GM19239 (cell line): ENCODE measurements at places on chromosomes 3 and 15.
A peak's percentile ranks its signal among the peaks of the same experiment; 100 is the strongest.

- no peak for DNase-seq
Observed at GRCh38 chr3:185225080-185225479, 28.8 kb downstream of the EHHADH start.

GRCh38 chr15:65981837-65982626 is 112.7 kb downstream of the RAB11A start:
- DNase-seq: peak; percentile 64

- no peak for DNase-seq
Observed at GRCh38 chr3:51156147-51156546, 228.9 kb upstream of the MANF start.

DNA sequence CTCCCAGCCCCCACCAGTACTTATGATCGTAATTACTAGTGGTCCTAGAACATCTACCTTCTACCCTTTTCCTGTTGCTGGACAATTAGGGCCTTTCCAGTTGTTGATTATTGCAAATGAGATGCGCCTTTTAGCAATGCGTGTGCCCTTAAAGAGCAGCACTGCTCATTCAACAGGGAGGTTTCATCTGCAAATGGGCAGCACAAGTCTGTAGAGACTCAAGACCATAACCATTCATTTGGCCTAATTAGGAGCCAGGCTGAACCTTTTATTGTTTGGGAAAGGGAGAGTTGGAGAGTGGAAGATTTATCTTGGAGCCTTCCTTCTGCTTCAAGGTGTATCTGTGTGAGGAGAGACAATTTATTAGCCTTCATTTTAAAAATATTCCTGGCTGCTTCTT is 42.3 kb downstream of the BOC start:
- no peak for DNase-seq

GRCh38 chr3:135141160-135141559 is 346.1 kb downstream of the EPHB1 start:
- DNase-seq: no peak

GRCh38 chr3:46861605-46862368 is 1.5 kb downstream of the MYL3 start:
- DNase-seq: no peak

DNA sequence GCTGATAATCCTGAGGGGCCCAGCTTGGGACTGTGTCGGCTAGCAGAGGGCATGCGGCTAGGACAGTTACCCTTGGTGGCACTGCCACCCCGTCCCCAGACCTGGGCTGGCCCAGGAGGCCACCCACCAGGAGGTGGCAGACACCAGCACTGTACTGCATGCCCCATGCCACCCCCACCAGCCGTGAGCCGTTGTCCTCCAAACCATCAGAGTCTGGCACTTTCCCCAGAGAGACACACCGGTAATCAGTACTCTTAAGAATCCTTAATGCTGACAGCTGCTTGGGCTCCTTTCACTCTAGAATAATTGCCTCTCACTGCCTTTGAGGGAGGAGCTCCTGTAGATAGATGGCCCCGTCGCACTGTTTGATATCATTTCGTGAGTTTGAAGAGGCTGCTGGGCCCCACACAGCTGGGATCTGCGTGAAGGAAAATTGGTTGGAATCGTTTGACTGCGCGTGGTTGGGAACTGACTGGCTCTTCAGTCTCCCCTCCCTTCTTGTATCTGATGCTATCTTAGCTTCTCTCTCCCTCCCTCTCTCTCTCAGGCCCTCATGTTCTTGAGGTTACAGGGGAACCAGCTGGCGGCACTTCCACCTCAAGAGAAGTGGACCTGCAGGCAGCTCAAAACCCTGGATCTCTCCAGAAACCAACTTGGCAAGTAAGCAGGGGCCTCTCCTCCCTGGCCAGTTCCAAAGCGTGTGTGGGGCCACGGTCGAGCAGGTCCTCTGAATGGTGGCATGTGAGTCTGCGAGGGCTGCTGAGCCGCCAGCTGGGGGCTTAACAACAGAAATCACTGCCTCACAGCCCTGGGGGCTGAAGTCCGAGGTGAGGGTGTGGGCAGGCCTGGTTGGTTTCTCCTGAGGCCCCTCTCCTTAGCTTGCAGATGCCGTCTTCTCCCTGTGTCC is 94.9 kb downstream of the LRRK1 start:
- no peak for DNase-seq

GRCh38 chr3:105944276-105944675 is 75.5 kb upstream of the CBLB start:
- no peak for DNase-seq

- DNase-seq: no peak
Observed at GRCh38 chr15:93705753-93706455, 525.5 kb upstream of the MCTP2 start.

GRCh38 chr3:10806006-10806405 is 10.0 kb upstream of the SLC6A11 start:
- no peak for DNase-seq

DNA sequence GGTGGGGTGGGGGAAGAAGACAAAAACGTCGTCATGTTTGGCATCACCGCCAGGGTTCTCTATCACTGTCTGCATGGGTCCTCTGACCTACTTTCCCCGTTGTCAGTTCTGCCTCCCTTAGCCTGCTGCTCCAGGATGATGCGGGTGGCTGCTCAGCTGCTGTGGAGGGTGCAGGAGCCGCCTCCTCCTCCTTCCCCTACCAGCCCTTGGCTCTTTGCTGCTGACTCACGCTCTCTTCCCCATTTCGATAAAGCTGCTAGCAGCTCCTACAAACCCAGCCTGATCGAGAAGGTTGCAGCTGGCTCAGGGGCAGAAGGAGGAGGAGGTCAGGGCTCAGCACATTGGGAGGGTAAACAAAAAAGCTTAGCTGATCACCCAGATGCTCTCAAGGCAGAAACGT is 49.5 kb upstream of the SEC13 start:
- DNase-seq: no peak

DNA sequence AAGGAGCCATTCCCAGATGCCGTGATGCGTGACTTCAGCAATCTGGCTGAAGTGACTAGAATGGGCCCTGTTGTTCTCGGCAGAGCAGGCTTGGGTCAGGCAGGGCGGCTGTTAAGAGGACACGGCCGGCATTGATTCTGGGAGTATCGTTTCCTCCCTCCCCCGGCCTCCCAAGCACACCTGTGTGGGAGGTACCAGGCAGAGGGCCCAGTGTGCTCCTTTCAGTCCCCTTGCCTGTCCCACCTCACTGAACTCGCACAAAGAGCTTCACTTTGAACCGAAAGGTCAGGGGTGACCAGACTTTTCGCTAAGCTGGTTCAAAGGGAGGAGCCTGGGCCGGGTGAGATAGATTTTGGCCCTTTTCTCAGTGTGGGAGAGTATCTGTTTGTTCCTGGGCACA is 92.7 kb downstream of the CEMIP start:
- DNase-seq: no peak

DNA sequence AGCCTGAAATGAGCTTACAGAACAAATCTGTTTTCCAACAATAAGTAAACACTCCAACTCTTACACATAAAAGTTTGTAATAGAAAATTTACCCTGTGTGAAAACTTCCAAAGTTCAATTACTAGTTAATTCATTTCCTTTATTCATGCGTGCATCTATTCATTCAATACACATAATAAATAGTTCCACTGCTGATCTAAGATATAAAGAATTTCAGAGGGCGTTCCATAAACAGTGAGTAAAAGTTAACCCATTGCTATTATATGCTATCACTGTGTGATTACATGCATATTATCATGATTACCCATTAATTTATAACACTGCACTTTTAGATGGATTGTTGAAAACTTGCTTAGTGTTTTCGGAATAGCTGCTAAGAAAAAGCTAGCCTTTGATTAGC is 36.2 kb upstream of the CFAP20DC start:
- DNase-seq: no peak

- DNase-seq: no peak
Observed at GRCh38 chr15:101410612-101411011, 78.9 kb downstream of the PCSK6 start.

DNA sequence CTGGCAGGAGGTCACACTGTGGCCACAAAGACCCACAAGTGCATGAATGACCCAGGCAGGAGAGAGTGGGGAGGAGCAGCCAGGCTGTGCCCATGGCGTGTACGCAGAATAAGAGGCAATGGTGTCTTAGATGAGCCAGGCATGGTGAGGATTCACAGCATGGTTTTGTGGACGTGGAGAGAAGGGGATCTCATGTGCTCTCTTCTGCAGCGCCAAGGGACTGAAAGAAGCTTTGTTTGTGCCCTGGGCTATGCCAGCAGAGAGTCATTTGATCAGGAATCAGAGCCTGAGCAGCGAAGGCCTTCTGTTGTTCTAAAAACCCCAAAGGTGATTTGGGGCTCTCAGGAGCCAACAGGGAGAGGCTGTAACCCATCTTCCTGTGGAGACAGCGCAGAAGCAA is 18.7 kb upstream of the RPP14 start:
- no peak for DNase-seq

DNA sequence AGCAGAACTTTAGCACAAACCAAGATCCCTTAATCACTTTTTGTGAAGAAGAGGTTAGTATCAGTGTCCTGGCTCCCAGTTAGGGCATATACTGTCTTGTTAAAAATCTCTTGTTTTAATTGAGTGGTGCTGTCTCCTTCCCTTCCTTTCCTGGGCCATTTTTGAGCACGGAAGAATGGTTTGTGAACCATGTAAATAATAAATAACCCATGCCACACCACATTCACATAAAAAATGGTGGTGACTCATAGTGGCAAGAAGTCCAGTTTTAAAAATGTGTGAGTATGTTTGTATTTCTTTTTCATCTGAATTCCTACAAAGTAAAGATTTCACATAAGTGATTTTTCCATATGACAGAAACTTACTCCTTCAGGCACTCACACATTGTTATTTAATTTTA is 59.1 kb upstream of the SPRED1 start:
- no peak for DNase-seq

- no peak for DNase-seq
Observed at GRCh38 chr15:54033869-54034458, 55.7 kb downstream of the UNC13C start.

DNA sequence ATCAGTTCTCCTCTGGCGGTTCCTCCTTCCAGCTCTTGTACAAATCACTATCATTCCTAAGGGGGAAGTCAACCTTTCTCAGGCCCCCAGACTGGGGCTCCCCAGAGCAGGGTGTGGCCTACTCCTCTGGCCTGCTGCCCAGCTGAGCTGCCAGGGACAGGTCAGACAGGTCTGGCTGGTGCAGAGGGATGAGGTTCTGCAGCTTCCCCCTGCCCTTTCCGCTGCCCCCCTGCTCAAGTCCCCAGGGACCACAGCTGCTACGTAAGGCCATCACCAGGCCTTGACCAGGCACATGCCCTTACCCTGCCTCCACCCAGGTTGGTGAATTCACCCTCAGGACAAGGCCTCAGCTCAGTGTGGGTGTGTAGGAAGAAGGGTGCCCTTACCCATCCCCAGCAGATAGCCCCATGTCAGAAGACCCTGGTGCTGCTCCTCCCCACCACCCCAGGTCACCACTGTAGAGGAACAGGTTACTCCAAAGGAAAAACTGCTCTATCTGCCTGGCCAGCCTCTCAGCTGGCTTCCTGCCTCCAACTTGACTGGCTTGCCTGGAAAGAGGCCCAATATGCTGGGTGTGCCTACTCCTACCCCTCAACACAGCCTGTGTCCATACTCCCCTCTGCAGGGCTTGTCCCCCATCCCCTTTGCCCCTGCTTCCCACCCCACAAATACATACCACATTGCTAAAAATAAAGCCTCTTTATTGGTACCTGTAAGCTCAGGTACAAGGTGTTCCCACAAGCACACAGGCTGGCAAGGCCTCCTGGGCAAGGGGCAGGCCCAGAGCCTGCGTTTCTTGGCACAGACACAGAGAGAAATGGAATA is 12.0 kb downstream of the CSRNP1 start:
- DNase-seq: no peak

DNA sequence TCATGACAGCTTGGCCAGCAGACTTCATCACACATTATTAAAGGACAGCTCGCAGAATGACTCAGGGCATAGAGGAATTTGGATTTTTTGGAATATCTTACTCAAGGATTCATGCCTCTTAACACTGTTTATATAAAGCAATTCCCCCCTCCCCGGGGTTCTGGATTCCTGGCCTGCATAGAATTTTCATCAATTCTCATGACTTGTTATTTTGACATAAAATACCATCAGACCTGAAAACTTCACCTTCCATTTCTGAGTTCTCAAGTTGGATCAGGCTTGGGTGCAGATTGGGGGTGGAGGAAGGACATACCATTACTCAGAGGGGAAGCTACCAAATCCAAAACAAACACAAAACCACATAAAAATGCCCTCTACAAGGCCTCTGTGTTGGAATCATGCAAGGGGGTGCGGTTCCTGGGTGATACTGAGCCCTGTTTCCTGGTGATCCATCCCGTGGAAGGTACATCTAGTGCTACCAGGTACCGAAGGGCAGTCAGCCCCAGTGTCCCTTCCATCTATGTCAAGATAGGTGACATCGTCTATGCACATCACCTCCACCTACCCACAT is 95.3 kb downstream of the DAPK2 start:
- DNase-seq: no peak

DNA sequence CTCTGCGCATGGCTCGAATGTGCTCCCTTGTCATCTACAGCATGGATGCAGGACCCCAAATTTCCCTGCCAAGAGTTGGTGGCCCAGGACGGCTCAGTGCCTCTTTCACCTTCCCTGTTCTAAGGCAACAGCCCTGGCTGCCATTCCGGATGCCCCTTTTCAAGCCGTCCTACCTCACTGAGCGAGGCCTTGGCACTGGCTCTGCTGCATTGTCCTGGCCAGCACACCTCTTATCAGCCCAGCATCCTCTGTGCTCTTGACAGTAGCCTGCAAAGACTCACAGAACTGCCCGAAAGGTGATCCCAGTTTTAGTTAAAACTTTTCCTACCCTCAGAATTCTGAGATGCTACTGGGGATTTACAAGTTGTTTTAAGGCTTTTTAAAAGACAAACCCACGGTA is 122.0 kb downstream of the MECOM start:
- DNase-seq: no peak

DNA sequence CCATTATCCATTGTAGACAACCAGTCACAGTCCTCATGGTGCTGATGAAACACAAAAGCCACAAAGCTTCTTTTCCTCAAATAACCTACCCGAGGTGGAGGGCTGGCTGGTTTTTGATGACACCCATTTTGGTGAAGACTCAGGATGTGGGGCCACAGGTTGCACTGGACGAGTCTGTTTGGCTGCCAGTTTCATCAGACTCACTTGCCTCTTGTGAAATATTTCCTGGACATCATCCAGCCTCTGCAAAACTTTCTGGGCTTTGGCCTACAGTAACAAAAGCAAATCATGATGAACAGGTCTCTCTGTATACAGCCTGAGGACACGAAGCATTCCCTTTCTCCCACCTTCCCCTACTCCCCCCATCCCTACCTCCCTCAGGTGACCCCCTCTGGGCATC is 42.2 kb downstream of the B3GNT5 start:
- DNase-seq: no peak
